ENCODE measurements at places on chromosomes 12 and 14. TPM values are rescaled to one million over a fixed set of nuclear protein-coding genes. Genes with fewer than 3 reads are reported as not detected.

The ASPG gene
- polyA plus RNA-seq: not detected

The AICDA gene
- polyA plus RNA-seq: not detected

GRCh38 chr12:89289720-89290119 lies 62.6 kb downstream of the DUSP6 start:
- no peak for DNase-seq

GRCh38 chr14:77088219-77088618 lies 9.8 kb upstream of the CIPC start:
- no peak for DNase-seq

GRCh38 chr14:73746520-73747378 lies 32.6 kb upstream of the PNMA1 start:
- no peak for DNase-seq

- DNase-seq: no peak
Measured at GRCh38 chr12:15322164-15323061, at the start of gene PTPRO. TSS of gene PTPRO (plus strand) at chr12:15322508.

DNA sequence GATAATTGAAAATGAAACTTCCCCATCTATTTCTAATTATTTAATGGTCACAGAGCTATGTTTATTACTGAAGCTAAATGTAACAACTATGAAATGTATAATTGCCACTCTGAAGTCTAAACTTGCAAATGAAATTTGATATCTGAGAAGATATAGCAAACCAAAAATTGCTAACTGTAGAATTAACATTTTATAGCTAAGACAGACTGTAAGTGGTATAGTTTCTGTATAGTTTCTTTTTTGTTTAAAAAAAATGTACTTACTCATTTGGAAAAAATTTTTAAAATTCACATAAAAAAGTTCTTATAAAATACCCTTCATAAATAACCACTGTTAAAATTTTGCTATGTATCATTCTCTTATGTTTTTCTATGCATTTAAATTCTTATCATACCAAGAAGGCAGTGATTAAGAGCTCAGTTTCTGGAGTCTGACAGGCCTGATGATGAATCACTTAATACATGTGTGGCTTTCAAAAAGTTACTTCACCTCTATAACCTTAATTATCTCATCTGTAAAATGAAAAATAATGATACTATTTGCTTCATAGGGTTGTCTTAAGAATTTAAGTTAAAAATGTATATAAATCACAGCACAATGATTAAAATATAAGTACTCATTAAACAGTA lies 214.7 kb upstream of the GARIN2 start:
- no peak for DNase-seq

DNA sequence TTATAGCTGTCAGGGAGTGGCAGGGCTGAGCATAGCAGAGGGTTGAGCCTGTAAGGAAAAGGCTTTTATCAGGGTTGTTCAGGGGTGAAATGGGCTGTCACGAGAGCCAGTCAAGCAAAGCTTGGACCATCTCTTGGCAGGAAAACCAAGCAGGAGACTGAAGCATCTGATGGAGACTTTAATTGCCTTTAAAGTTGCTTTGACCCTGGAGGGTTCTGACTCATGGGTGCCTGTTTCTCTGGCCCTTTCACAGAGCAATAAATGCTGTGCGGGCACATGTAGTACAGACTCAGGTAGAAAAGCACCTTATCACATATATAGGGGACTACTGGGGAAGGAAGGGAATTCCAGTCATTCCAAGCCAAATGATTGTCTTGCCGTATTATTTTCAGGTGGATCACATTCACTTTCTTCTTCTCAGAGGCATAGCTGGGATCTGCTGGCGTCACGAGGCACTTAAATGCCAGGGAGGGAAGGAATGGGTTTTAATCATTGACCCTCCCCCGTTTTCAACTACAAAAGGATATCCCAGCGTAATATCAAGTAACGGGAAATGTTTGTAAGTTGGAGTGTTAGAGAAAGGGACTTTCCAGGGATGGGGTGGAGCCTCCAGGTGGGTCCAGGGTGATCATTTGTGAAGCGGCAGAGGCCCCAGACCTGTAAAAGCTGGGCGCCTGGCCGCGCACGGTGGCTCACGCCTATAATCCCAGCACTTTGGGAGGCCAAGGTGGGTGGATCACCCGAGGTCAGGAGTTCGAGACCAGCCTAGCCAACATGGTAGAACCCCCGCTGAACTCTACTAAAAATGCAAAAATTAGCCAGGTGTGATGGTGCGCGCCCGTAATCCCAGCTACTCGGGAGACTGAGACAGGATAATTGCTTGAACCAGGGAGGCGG lies 34.9 kb downstream of the PLEKHD1 start:
- no peak for DNase-seq

Measured in immature natural killer cell (primary cell).